ENCODE measurements at places on chromosomes 16 and 17.

DNA sequence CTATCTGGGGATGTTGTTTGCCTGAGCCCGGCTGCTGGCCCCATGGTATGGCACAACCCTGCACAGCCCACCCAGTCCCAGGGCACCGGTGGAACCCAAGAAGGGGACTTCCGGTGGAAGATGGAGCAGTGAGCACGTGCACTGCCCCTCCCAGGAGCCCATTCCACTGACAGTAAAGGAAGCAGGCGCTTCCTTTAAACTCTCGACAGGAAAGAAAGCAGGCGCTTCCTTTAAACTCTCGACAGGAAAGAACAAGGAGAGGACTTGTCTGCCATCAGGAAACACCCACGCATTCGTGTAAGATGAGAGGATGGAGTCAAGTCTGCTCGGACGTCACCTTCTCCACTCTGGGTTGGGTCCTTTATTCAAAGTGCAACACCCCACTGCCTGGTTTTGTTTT, 53.7 kb downstream of the IL21R start:
- no peak for DNase-seq

DNA sequence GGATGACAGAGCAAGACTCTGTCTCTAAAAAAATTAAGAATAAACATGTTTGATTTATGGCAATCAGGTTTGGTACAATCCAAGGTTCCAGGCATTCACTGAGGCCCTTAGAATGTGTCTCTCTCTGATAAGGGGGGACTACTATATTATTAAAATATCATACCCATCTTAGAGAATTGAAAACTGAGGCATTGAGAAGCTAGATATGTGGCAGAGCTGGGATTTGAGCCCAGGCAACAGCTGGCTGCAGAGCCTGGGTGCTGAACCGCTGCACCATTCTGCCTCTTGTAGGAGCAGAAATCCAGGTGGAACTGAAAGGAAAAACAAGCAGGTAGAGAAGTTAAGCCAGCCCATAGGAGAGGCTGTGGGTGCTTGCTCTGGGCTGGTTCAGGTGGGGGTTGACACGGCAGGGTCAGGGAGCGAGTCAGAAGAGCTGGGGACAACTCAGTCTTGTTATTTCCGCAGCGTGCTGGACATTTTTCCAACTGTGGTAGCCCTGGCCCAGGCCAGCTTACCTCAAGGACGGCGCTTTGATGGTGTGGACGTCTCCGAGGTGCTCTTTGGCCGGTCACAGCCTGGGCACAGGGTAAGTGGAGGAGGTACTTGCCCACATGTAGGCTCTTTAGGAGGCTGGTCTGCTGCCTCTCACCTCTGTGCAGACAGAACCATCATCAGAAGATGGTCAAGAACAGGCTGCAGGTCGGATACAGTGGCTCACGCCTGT, 62.5 kb downstream of the WIPI1 start:
- no peak for DNase-seq

- DNase-seq: no peak
These were observed 30.2 kb upstream of the RASD1 start for GRCh38 chr17:17526369-17526768.

DNA sequence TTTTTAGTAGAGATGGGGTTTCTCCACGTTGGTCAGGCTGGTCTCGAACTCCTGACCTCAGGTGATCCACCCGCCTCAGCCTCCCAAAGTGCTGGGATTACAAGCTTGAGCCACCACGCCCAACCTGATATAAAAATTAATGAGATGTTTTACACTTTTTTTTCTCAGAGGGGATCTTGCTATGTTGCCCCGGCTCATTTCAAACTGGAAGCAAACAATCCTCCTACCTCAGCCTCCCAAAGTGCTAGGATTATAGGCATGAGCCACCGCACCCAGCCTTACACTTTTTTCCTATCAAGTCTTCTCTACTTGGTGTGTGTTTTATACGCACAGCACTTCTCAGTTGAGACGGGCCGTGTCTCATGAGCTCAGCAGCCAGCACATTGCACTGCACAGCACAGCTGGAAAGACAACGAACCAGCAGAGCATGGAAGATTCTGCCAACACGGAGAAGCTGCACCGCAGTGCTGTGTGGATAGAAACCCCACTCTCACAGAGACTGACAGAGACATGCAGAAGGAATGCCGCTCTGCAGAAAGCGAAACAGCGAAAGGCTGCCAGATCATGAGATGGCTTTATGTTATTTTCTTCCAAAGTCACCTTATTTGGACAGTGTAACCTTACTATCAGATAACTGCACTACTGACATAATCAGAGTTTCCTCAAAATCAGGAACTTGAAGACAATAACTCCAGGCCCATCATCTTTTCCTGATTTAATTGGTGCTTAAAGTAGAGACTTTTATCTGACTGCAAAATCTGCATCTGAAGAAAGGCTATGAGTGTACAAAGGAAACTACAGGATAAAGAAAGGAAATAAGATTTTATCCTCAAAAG, 6.5 kb upstream of the QRICH2 start:
- DNase-seq: no peak

- no peak for DNase-seq
These were observed 17.4 kb upstream of the MTSS2 start for GRCh38 chr16:70703041-70703834.

DNA sequence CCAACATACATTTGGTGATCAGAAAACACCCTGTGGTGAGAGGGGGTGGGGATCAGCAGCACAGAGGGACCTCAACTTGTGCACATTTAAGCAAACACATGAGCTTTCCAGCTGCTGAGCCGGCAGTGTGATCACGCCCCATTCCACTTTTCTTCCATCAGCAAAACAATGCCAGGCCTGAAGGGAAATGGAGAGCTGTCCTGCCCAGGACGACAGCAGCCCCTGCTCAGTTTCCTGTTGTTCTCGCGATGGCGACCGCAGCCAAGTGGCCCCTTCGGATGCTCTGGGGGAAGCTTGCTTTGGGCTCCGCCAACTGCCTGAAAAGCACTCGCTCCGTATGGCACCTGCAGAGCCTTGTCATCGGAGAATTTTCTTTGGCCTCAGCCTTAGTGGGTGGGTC, 272.3 kb downstream of the FOXL1 start:
- DNase-seq: no peak

- DNase-seq: no peak
These were observed 24.8 kb downstream of the PDIA2 start for GRCh38 chr16:307691-308312.

GRCh38 chr17:81510785-81511553, 1.6 kb downstream of the ACTG1 start:
- DNase-seq: no peak

GRCh38 chr17:67217446-67217845, 27.6 kb downstream of the HELZ start:
- DNase-seq: no peak

DNA sequence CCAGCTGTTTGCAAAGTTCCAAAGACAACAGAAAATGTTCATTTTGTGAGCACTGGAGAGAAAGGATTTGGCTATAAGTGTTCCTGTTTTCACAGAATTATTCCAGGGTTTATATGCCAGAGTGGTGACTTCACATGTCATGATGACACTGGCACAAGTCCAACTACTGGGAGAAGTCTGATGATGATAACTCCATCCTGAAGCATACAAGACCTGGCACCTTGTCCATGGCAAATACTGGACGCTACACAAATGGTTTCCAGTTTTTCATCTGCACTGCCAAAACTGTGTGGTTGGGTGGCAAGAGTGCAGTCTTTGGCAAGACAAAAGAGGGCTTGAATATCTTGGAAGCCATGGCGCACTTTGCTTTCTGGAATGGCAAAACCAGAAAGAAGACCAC, 385.0 kb downstream of the CDH11 start:
- DNase-seq: no peak

DNA sequence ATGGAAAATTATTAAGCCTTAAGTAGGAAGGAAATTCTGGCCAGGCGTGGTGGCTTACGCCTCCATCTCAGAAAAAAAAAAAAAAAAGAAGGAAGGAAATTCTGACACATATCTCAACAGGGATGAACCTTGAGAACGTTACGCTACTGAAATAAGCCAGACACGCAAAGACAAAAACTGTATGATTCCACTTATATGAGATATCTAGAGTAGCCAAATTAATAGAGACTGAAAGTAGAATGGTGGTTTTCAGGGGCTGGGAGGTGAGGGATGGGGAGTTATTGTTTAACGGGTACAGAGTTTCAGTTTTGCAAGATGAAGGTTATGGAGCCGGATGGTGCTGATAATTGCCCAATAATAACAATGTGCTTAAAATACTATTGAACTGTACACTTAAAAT, 16.2 kb upstream of the HNF1B start:
- DNase-seq: no peak

- DNase-seq: no peak
These were observed 27.4 kb downstream of the STH start for GRCh38 chr17:46026166-46027047.

- no peak for DNase-seq
These were observed 15.5 kb downstream of the SPACA3 start for GRCh38 chr17:33007186-33007585.

DNA sequence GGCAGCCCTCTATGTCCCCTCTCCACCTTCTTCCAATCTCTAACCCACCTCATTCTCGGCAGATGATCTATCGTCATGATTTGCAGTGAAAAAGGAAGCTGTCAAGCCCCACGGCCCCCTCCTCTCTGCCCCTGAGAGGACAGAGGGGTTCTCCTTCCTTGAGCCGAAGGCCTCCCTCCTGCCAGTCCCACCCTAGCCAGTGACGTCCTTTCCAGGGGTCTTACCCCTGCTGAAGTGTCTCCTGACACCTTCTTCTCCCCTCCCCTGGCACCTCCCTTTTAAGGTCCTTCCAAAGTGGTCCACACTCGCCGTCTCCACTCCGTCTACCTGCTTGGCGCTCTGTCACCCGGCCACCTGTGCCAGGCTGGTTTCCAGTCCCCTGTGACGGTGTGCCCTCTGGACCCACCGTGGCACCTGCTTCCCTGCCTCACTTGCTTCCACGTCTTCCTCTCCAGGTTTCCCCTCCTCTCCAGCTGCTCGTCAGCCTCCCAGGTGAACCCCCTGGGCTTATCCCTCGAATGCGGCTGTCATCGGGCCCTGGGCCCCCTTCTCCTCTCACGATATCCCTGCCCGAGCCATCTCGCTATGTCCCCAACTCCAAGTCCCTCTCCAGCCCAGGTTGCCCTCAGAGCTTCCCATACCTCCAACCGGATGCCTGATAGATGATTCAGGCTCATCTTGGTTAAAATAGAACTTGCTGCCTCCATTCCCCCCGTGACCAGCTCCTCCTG, 5.7 kb downstream of the CCDC102A start:
- no peak for DNase-seq

GRCh38 chr17:17125136-17126084, 80.7 kb downstream of the PLD6 start:
- DNase-seq: no peak

DNA sequence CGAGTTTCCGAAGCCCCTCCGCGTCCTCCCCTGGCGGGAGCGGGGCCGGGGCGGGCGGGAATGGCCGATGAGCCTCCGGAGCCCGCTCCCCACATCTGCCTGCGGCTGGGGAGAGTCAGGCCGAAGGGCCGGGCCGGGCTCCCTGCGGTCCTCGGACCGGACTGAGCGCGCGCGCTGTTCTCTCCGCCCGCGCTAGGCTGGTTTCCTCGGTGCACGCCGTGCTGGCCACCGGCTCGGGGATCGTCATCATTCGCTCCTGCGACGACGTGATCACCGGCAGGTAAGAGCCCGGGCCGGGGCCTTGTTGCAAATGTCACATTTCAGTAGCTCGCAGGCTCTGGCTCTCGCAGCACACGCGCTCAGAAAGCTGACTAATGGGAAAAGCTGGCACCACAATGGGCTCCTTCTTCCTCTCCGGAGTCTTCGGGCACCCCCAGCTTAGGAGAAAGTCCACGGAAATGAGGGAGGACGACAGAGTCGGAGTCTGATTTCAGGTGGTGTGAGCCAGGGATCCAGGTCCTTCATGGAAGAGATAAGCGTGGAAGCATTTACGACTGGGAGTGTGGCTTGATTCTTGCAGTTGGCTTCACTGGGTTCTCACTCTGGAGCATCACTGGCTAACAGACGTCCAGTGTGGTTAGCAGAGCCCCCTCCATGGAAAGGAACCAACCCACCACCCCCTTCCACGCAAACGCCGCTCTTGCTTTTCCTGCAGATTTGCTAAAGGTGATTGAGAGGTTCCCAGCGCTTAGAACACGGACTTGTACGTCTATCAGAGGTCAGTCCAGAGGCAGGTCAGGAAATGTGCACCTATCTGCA, 715 bp downstream of the TLCD3A start:
- no peak for DNase-seq

All from stimulated activated CD8-positive, alpha-beta memory T cell treated with anti-CD3 and anti-CD28 coated beads, Interleukin-7, amount 100 ng/mL, for 1 hour (primary cell).